ENCODE measurements at places on chromosomes 2 and 18. TPM values are rescaled to one million over a fixed set of nuclear protein-coding genes. Genes with fewer than 3 reads are reported as not detected.

GALNT3 gene
- total RNA-seq: 22.9 TPM

- DNase-seq: no peak
Observed at GRCh38 chr2:173747035-173747434, 218.1 kb downstream of the SP3 start.

DNA sequence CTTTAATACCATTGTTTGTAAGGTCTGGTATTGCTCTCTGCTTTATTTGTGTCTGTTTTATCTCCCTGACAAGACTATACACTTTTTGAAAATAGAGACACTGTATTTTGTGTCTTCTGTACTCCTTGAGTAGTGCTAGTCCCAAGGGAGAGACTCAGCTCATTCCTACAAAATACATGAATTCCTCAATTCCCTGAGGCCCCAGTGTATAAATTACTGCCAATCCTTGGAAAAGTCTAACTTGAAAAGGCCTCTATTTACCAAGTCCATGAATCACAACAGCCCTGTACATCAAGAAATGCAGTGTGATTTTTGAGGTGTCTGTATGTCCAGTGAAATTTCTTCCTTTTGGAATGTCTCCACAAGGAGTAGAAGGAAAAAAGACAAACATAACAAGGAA is 34.9 kb upstream of the NEDD4L start:
- no peak for DNase-seq

GRCh38 chr2:182506606-182507005 is 79.8 kb upstream of the PDE1A start:
- no peak for DNase-seq

SCYGR4 gene
- not detected for total RNA-seq

DNA sequence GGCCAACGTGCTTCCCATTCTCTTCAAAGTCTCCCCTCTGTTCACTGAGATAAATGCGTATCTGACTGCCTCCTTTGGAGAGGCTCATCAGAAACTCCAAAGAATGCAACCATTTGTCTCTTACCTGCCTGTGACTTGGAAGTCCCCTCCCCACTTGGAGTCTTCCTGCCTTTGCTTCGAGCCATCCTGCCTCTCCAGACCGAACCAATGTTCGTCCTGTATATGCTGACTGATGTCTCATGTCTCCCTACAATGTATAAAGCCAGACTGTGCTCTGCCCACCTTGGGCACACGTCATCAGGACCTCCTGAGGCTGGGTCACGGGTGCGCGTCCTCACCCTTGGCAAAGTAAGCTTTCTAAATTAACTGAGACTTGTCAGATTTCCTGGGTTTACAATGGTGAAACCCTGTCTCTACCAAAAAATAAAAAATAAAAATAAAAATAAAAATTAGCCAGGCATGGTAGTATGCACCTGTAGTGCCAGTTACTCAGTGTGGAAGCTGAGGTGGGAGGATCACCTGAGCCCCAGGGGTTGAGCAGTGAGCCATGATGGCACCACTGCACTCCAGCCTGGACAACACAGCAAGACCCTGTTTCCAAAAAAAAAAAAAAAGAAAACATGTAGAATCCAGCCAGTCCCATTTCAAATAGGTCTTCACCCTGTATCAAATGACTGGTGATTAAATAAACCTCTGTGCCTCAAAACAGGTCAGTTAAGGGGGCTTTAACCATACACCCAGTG is 29.0 kb downstream of the HDLBP start:
- DNase-seq: no peak

DNA sequence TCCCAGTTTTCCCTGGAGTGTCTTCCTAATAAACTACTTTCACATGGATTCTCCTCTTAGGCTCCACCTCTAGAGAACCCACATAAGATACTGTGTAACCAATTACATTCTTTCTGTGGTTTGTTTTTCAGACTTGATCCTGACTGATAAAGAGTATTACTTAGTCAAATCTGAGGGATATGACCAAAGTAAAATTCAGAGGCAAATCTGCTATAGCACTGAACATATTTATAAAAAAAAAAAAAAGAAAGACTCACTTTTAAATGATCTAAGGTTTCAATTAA is 13.9 kb downstream of the CKAP2L start:
- no peak for DNase-seq

GRCh38 chr2:64273524-64274398 is 129.5 kb upstream of the PELI1 start:
- DNase-seq: peak; percentile 88

DNA sequence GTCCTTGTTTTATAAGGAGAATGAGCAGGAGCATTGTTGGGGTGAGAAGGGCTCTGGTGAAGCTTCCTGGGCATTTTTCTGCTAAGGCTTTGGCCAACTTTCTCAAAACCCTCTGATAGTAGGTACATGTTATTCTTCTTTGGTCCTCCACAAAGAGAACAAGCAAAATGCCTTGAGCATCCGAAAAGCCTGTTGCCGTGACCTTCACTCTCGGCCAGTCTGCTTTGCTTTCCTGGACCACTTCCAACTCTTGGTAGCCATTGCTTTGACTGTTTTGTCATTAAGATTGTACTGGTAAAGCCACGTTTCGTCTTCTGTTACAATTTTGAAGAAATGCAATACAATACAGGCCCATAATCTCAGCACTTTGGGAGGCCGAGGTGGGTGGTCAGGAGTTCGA is 27.4 kb upstream of the ALLC start:
- DNase-seq: no peak

- no peak for DNase-seq
Observed at GRCh38 chr2:192267484-192267883, 72.8 kb upstream of the TMEFF2 start.

DNA sequence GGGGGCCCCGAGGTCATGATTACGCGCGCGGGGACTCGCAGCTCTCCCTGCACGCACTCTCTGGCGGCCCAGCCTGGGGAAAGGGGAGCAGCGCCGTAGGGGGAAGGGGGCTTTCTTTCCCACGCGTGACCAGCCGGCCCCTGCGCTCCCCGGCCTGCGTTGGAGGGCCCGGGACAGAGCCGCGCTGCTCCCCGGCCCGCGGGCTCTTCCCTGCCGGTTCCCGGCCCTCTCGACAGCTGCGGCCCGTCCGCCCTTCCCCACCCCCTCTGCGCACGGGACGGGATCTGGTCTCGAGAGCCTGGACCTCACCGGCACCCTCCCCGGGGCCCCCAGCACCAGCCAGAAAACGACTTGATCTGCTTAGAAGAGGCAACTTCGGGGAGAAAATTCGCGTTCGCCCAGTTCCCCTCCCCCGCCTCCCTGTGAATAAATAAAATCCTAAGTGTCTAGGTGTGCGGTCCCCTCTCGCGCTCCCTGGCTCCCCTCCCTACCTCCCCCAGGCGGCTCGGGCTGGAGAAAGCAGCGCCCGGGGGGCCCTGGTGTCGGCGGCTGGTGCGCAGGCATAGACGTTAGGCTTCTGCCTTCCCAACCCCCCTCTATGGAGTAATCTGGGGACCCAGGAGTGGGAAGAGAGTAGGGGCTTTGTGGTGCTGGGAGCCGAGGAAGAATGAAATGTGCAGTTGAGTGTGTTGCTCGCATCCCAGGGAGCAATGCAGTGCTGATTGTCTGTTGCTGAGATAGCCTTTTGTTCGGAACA is 803 bp upstream of the FIGN start:
- no peak for DNase-seq

SOWAHC gene
- total RNA-seq: 13.5 TPM

CDH19 gene
- not detected for total RNA-seq
